Pancreas (tissue), 10 donors: ENCODE measurements at places on chromosomes 1 and 21. TPM values are rescaled to one million over a fixed set of nuclear protein-coding genes. Genes with fewer than 3 reads are reported as not detected.

DNA sequence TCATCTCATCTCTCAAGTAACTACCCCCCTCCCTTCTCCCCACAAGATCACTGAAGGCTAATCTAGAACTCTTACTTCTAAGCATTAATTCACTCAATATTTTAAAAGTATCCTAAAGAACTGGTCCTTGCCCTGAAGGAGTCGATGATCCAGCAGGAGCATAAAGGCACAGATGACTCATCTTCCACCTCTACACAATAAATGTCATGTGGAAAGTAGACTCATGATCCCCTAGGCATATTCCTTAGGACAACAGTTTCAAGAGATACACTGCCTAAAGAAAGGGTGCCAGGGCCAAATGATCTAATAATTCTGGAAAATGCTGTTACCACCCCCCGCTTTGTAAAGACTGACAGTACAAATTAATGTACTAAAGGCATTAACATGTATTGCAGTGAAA is 85.8 kb upstream of the DIRAS3 start:
- H3K36me3 ChIP-seq = no peaks in the 10 kb centered on the region
- no peak for DNase-seq
- H3K4me3 ChIP-seq = no peak overlapping the region
- no peaks in the 10 kb centered on the region for H3K27me3 ChIP-seq
- H3K27ac ChIP-seq = no peak overlapping the region
- H3K4me1 ChIP-seq = no peaks in the 10 kb centered on the region

DNA sequence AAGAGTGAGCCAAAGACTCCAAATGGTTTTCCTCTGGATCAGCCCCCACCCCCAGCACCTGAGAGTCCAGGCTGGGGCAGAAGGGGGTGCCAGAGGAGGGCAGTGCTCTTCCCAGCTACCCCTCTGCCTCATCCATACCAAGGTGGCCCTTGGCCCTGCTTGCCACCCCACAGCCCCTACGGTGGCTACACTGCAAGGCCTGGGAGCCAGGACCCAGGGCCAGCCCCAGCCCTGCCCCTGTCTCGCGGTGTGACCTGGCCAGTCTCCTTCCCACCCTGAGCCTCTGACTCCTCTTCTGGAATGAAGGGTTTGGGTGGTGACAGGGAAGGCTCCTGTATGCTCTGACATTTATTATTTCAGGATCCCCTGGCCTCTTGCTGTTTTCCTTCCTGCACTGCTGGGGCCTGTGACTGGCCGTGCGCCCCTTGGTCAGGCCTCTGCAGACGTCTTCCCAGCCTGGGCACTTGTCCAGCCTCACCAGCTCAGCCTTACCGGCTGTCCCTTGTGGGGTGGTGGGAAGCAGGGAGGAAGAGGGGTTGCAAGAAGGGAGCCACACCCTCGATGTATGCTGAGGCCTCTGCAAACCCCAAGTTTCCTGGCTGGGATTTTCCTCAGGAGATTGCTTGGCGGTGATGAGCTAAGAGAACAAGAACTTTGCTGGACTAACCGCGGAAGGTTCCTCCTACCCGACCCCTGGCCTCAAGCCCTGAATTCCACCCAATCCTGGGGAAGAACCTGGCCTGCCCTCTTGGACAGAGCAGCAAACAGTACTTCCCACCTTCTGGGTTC is 13.5 kb downstream of the ASAP3 start:
- H3K4me1 ChIP-seq = peaks cover 7% of the 10 kb centered on the region
- no peak for DNase-seq
- no peaks in the 10 kb centered on the region for H3K27me3 ChIP-seq

- H3K27ac ChIP-seq = peak overlapping the region; percentile 81
- no peaks in the 10 kb centered on the region for H3K27me3 ChIP-seq
- no peaks in the 10 kb centered on the region for H3K36me3 ChIP-seq
- H3K4me3 ChIP-seq = no peak overlapping the region
- no peak for DNase-seq
Observed at GRCh38 chr1:42931108-42931539, 27.5 kb downstream of the SLC2A1 start.

DNA sequence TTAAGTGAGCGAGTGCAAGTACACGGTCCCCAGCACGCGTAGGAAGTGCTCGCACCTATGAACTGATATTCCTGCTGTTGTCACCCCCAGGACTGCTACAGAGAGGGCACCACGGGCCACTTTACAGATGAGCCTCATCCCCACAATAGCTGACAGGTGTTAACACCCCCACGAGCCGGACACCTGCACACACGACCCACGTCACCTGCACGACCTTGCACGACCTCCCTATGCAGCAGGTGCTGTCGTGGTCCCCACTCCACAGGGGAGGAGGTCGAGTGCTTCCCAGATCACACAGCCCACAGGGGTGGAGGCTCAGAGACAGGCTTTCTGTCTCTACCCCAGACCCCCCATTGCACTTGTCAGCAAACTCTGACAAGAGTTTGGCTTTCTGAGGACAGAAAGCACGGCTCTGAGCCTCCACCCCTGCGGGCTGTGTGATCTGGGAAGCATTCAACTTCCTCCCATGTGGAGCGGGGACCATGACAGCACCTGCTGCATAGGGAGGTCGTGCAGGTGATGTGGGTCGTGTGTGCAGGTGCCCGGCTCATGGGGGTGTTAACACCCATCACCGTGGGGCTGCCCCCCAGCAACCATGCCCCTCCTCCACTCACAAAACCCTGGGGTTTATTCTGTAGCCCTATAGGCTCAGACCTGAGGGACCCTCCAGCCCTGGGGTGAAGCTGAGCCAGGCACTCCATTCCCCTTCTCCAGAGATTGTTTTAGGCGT is 80.8 kb downstream of the MATN1 start:
- no peaks in the 10 kb centered on the region for H3K36me3 ChIP-seq
- H3K27ac ChIP-seq = no peak overlapping the region
- no peaks in the 10 kb centered on the region for H3K27me3 ChIP-seq
- no peak for DNase-seq

DNA sequence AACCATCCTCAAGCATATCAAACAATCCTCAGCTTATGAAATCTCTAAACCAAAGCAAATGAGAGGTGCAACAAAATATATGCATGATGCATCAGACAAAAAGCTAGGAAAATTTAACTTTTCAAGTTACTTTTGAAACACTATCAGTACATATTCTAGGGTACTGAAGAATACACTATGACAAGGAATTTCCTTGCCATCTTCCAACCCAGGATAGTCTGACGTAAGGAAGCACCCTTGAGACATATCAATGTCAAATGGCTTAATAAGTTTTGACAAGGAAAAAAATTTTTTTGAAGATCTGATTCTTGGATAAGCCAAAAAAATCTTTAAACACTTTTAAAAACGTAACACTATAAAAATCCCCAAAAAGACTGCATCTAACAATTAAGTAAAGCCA is 64.9 kb downstream of the KIFAP3 start:
- no peaks in the 10 kb centered on the region for H3K36me3 ChIP-seq
- H3K27me3 ChIP-seq = no peaks in the 10 kb centered on the region
- no peak overlapping the region for H3K4me3 ChIP-seq
- H3K27ac ChIP-seq = no peak overlapping the region

- peaks cover 13% of the 10 kb centered on the region for H3K36me3 ChIP-seq
- no peak for DNase-seq
- H3K27me3 ChIP-seq = no peaks in the 10 kb centered on the region
- H3K4me1 ChIP-seq = no peaks in the 10 kb centered on the region
- H3K27ac ChIP-seq = no peak overlapping the region
- no peak overlapping the region for H3K4me3 ChIP-seq
Observed at GRCh38 chr1:19350566-19350965, 38.4 kb downstream of the SLC66A1 start.

DNA sequence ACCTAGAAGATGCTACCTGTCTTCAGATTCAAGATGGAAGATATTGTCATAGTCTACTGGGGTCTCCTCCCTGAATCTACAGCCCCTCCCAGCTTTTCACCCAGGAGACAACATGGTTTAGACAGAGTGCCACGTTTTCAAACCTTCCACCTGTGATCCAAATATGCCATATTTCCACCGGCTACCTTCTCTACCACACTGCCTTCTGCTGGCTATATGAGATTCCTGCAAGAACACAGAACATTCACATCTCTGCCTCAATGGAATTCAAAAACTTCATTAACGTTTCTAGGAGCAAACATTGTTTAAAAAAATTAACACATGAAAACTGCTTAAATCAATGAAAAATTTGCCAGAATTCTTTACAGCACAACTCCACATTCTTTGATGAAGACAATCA is 12.9 kb upstream of the LELP1 start:
- no peak overlapping the region for H3K27ac ChIP-seq
- no peaks in the 10 kb centered on the region for H3K36me3 ChIP-seq
- DNase-seq = no peak
- no peaks in the 10 kb centered on the region for H3K27me3 ChIP-seq

GRCh38 chr1:27416387-27417111 is 24.1 kb downstream of the GPR3 start:
- H3K36me3 ChIP-seq = peaks cover 59% of the 10 kb centered on the region
- no peak for DNase-seq
- no peaks in the 10 kb centered on the region for H3K27me3 ChIP-seq
- no peak overlapping the region for H3K4me3 ChIP-seq
- no peak overlapping the region for H3K27ac ChIP-seq

SFN gene
- total RNA-seq = 1.7 TPM

HES2 gene
- total RNA-seq = not detected

ITSN1 gene
- 10.2 TPM for total RNA-seq
